ENCODE measurements at places on chromosomes 16 and 17.
A peak's percentile ranks its signal among the peaks of the same experiment; 100 is the strongest.

GRCh38 chr17:67335245-67335835 is 31.0 kb downstream of the PSMD12 start:
- no peak for DNase-seq

DNA sequence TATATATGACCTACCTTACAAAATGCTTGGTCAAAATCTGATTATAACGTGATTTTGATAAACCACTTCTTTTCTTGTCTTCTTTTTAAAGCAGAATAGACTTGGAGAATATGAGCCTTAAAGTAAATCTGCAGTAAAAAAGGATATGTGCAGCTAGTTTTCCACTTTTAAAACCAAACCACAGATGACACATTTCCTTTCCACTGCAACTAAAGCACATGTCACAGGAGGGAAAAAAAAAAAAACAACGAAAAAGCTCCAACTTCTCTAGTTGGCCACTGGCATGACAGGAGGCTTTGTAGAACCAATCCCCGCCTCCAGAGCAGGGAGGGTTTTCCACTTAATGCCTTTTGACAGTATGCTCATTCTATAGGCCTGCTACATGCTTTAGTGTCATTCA is at the start of gene EVI2A:
EVI2A (minus strand) TSS at position 142 of the 400 bp plus-strand sequence. CDS start 2,609 bp downstream, outside the sequence.
- no peak for DNase-seq

DNA sequence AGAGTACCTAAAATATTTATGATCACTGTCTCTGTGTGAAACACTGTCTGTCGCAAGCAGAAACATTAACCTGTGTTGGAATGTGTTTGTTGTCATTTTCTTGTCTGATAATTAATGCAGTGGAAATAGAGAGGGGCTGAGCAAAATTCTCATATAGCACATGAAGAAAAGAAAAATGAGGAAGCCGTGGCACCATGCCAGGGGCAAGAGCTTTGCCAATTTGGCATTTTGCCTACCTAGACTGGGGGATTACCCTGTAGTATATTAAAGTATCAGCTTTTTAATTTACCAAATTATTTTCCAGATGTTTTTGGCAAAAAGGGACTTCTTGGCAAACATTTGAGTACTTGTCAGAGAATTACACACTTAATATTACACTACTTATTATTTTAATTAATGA is 1326.6 kb upstream of the GOT2 start:
- DNase-seq = no peak

DNA sequence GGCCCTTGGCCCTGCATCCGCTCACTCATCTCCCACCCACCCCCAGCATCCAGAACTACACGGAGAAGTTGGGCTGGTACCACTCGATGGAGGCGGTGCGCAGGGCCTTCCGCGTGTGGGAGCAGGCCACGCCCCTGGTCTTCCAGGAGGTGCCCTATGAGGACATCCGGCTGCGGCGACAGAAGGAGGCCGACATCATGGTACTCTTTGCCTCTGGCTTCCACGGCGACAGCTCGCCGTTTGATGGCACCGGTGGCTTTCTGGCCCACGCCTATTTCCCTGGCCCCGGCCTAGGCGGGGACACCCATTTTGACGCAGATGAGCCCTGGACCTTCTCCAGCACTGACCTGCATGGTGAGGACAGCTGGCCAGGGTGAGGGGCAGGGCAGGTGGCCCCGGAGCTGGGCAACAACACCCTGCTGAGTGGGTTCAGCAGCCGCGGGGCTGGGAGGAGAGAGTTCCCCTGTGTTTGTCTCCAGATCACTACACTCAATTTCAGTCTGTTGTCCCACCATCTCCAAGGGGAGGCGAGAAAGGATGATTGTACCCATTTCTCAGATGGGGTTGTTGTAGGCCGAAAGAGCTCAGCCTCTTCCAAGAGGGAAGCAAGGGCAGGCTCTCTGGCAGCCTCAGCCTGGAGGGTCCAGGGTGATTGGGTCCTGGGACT is 14.4 kb downstream of the MMP15 start:
- no peak for DNase-seq

GRCh38 chr17:42618442-42619150 is 9.1 kb downstream of the TUBG1 start:
- peak; percentile 74 for DNase-seq

- DNase-seq = no peak
Measured at GRCh38 chr17:49000943-49001342, 3.8 kb downstream of the IGF2BP1 start.

DNA sequence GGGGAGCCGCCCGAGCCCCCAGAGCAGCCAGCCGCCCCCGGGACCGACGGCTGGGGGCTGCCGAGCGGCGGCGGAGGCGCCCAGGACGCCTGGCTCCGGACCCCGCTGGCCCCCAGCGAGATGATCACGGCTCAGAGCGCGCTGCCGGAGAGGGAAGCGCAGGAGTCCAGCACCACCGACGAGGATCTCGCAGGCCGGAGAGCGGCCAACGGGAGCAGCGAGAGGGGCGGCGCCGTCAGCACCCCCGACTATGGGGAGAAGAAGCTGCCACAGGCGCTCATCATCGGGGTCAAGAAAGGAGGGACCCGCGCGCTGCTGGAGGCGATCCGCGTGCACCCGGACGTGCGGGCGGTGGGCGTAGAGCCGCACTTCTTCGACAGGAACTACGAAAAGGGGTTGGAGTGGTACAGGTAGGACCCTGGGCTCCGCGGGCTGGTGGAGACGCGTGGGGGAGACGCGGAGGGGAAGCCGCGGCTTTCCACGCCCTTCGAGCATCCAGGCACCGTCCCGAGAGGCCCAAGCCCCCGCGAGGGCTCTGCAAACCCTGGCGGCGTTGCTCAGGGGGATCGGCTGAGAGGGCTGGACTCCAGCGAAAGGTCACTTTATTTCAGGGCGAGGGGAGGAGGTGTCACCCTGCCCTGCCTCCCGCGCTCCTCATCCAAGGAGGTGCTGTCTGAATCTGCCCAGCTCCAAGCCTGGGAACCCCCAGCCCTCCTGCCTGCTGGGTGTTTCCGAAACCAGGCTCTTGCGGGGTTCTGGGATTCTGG is 1.2 kb downstream of the HS3ST4 start:
- peak; percentile 40 for DNase-seq

- DNase-seq = no peak
Measured at GRCh38 chr17:65753348-65753747, 191.9 kb upstream of the AXIN2 start.

- DNase-seq = peak; percentile 4
Measured at GRCh38 chr17:3956983-3957382, 7.3 kb downstream of the ATP2A3 start.

GRCh38 chr16:11735787-11736186 is 6.9 kb downstream of the TXNDC11 start:
- no peak for DNase-seq

GRCh38 chr17:77328823-77329740 is 188.3 kb downstream of the SEC14L1 start:
- peak; percentile 45 for DNase-seq

DNA sequence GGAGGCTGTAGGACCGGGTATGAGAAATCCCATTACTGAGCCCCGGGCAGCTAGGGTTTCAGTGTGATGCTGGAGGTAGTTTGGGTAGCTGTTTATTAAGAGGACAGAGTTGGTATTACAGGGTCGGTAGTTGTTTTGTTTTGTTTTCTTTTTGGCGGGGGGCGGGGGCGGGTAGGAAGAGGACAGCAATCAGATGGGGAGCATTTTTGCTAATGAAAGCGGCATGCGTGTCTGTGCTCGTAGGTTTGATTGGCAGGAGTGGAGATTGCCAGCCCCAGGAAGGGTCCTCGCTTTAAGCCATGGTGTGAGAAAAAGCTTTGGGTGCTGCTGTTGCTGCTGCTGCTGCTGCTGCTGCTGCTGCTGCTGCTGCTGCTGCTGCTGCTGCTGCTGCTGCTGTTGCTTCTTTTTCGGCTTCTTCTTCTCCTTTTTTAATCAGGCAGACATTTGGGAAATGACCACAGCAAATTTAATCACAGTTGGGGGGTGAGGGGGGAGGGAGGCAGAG is 498.5 kb upstream of the ZFHX3 start:
- DNase-seq = no peak

GRCh38 chr17:21283482-21284318 is 811 bp upstream of the MAP2K3 start:
- DNase-seq = peak; percentile 78
